ENCODE measurements at places on chromosomes 5 and 9.

- DNase-seq: no peak
Measured at GRCh38 chr5:138141734-138142133, 2.5 kb upstream of the NME5 start.

DNA sequence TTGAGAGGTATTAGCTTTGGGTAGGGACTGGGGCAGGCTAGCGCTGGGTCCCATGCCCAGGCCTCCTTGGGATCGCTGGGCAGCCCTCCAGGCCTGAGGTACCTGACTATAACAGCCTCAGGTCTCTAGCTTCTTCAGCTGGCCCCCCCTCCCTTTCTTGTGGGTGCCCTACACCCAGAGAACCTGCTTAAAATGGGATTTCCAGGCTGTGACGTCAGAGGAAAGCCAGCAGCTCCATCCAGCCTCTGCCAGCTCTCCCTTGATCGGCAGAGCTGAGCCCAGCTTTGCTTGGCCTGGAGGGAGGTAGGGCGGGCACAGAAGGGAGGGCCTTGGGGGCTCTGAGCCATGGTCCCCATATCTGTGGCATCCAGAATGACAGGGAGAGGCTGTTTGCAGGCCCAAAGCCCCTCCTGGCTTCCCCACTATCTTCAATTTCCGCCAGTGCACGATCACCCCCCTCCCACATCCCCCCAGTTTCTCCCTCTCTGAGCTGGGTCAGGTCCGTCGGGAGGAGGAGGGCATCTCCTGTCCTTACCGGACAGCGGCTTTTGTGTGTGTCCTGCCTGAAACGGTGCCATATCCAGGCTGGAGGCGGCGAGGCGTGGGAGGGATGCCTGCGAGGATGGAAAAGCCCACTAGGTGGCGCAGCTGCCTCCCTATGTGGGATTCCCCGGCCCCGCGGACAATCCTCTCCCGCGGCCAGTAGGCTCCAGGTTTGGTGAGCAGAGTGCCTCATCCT lies 10.8 kb downstream of the REEP2 start:
- peak; percentile 96 for DNase-seq

DNA sequence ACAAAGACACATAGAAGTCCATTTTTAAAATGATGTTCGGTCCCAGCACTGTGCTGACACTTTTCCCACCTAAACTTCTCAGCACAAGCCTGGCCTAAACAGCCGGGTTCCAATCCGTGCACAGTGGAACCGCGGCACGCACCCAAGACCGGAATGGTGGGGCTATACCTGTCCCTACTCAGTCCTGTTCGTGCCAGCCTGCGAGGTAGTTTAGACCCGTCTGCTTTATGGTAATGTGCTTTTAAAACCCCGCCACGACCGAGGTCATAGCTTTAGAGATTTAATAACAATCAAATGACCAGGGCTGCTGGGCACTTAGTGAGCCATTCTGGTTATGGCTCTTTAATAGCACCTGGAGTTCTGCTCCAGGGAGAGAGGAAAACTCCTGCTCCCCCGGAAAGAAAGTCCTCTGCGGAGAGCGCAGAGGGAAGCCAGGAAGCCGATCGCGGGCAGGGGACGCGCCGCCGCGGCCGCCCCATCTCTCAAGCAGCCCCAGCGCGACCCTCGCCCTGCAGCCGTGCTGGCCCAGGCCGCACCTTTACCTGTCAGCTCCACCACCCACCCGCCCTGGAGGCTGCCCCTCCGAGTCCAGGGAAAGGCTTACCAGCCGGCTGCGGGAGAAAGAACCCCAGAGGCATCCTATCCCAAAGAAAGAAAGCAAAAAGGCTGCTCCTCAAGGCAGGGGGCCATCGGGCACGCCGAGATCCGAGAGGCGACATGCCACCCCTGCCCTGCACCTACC lies 511 bp downstream of the ARL15 start:
- peak; percentile 20 for DNase-seq

- DNase-seq: no peak
Measured at GRCh38 chr9:116883676-116884075, 196.6 kb downstream of the TRIM32 start.

- DNase-seq: no peak
Measured at GRCh38 chr9:72247549-72247948, 98.3 kb downstream of the GDA start.

DNA sequence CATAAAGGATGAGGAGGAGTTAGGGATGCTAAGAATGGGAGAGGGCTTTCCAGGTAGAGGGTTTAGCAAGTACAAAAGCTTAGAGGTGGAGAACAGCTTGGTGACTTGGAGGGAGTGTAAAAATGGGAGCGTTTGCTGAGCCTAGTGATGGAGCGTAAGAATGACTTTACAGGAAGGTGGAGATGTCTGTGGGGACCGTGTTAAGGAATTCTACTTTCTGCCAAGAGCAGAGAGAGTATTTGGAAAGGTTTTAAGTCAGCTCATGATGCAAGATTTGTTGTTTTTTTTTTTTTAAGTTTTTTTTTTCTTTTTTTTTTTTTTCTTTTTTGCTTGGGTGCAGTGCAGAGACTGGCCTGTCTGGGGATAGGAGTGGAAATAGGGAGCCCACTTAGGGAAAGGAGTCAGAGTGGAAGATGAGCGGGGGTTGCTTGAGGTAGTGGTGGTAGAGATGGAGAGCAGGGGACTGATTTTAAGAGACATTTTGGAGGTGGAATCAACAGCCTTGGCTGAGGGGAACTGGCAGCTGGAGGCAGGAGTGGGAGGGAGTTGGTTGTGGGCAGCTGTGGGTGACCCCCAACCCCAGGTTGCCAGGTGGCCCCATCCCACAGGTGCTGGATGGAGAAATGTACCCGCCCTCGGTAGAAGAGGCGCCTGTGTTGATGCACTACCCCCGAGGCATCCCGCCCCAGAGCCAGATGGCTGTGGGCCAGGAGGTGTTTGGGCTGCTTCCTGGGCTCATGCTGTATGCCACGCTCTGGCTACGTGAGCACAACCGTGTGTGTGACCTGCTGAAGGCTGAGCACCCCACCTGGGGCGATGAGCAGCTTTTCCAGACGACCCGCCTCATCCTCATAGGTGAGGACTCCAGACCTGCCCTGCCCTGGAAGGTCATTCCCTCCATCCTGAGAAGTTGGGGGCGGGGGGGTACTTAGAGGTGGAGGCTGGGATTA lies 12.4 kb downstream of the PTGS1 start:
- no peak for DNase-seq

DNA sequence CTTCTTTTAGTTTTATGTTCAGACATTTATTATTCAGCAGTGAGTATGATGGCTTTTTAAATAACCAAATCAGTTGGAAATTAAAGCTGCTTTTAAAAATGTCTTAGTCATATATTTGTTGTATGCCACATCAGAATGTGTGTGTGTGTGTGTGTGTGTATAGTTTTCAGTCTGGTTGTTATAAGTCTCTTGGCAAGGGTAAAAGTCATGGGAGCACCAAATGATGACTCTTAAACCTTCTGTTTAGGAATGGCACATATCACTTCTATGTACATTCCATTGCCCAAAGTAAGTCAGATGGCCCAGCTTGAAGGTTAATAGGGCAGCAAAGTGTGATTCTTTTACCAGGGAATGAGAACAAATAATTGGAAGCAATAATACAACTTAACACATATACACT lies 135.9 kb downstream of the RNF180 start:
- no peak for DNase-seq

GRCh38 chr5:102801371-102801770 lies 46.3 kb downstream of the PAM start:
- DNase-seq: peak; percentile 13

GRCh38 chr9:90611568-90611967 lies 31.1 kb downstream of the DIRAS2 start:
- DNase-seq: no peak

DNA sequence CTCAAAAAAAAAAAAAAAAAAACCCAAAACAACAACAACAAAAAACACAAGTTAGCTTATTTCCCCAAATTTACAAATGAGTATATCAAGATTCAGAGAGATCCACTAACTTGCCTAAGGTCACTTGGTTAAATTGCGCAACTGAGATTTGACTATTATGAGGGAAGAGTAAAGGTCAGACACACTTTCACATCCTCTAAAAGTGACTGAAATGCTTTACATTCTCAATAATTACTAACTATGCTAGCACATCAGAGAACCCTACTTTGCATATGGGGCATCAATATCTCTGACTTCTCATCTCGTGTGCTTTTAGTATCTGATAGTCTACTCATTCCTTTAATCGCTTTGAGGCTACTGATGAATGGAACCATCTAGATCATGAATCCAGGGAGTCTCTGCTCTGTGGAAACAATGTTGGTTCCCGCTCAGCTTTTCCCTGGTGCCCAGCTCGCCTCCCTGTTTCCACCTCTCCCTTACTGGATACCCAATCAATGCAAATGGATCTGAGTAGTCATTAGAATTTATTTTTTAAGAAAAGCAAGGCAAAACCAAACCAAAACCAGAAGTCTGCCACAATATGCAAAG lies 182.1 kb upstream of the TRIM32 start:
- no peak for DNase-seq

DNA sequence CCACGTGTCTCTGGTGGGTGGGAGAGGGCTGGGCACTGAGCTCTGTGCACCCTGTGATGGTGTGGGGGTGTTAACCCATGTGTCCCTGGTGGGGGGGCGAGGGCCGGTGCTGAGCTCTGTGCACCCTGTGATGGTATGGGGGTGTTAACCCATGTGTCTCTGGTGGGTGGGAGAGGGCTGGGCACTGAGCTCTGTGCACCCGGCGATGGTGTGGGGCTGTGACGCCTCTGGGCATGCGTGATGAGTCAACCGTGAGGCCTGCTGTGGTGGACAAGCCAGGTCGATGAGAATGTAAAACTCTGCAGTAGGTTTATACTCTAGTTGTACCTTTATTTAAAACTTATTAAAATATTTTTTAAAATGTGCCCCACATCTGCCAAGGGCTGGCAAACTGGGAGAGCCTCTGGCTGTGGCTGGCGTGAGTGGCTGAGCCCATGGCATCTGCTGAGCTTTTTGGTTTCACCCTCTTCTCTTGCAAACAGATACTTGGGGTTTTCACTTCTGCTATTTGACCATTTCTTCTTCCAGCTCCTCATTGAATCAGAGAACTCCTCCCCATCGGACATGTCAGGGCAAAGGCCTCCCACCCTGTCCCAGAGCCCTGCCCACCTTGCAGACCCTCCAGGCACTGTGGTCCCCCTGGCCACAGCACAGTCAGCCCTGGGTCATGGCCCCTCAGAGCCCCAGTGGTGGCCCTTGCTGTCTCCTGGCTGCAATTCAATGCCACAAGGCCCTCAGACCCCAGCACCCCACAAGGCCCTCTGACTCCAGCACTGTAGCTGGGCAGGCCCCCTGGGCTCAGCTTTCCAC lies 18.5 kb upstream of the EXOC3 start:
- DNase-seq: peak; percentile 88

DNA sequence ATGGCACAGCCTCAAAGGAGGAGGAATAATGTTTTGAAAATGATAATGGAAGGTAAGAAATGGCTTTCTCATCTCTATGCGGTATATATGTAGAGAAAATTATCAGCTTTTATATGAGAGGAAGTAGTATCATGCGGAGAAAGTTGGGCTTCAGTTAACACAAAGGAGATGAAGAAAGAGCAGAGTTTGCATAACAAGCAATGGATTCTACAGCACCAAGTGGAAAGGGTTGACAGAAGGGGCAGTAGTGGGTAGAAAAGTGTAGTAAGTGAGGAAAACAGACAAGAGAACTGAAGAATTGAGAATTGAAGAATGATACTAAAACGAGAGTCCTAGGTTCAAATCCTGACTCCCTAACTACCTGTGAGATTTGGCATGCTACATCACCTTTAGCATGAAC lies 51.0 kb downstream of the GNG10 start:
- no peak for DNase-seq

- DNase-seq: no peak
Measured at GRCh38 chr5:83107692-83108420, 30.5 kb downstream of the XRCC4 start.

DNA sequence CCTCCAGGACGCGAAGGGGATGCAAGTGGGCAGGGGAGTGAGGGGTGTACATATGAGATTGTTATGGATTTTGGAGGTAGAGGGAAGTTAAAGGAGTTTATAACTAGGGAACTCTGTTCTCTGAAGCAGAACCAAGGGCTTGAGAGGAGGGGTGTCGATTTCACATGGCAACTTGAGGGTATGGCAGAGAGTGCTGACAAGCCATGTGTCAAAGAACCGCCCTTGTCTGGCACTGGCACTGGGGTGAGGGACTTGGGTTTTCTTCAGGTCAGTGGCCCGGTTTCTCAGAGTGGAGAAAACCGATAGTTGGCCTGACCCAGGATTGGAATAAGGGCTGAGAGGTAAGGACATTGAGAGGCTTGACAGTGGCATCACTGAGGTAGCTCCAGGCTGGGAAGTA lies 47.7 kb upstream of the TESK1 start:
- no peak for DNase-seq

- no peak for DNase-seq
Measured at GRCh38 chr5:34749431-34749873, 89.5 kb upstream of the TTC23L start.
